ENCODE measurements at places on chromosomes 11 and 22.

DNA sequence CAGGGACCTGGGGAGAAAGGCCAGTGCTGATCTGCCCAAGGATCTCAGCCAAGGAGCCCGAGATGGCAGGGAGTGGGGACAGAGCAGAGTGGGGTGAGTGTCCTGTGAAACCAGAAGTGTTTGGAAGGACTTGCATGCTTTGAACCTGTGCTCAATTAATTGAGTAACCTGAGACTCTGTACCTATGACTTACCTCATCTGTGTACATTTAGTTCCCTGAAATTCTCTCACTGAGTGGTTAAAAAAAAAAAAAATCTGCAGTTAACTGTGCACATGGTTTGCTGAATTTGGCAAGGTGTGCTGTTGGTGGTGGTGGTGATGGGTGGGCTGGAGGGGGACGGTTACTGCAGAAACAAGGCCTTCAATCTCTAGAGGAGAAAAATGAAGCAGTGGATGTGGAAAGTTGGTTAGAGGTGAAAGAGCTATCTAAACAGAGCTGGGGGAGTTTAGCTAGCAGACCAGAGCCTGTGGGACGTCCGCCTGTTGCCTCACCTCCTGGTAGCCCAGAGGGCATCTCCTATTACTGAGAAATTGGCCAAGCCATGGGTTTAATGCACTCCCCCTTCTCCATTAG is 8.3 kb upstream of the SORL1-AS1 start:
- DNase-seq = no peak

GRCh38 chr11:120055646-120056045 is 82.3 kb downstream of the TRIM29 start:
- DNase-seq = no peak

- DNase-seq = no peak
These were observed 13.2 kb downstream of the SLC25A18 start for GRCh38 chr22:17576470-17576869.

GRCh38 chr22:39351689-39352214 is 2.0 kb downstream of the SYNGR1 start:
- DNase-seq = no peak

DNA sequence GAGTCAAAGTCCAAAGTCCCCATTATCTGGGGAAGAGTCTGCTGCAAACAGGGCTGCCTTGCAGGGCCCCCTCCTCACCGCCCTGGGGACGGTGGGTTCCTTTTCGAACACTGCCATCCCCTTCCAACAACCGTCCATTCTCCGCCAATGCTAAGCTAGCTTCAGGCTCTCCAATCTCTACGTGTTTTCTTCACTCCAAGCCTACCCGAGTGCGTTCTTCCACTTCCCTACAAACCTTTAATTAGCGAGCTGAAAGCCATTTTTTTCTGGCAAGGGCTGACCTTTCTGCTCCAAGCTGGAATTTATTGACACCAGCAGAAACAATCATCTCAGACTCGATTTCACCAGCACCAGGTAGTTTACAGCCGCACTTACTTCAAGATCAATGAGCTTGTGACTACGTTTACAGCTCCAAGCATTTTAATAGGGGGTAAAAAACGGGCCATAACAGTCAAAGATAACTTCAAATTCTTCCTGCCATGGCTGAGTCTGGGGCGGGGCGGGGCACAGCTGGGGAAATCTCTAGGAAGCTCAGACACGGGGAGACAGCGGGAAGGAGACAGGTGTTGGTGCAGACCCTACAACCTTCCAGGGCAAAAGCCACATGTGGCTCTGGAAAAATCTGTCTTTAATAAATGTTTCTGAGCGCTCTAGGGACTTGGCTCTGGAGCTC is 82.2 kb downstream of the PHF21B start:
- DNase-seq = no peak

Data from cortex of kidney (tissue), 1 donor.